ENCODE measurements at places on chromosomes 2 and 18.

GRCh38 chr2:165203689-165204559 lies at the start of gene SCN3A:
TSS of gene SCN3A (minus strand) at chr2:165204050. CDS start at chr2:165176394, 27,656 bp downstream.
- no peak for DNase-seq

DNA sequence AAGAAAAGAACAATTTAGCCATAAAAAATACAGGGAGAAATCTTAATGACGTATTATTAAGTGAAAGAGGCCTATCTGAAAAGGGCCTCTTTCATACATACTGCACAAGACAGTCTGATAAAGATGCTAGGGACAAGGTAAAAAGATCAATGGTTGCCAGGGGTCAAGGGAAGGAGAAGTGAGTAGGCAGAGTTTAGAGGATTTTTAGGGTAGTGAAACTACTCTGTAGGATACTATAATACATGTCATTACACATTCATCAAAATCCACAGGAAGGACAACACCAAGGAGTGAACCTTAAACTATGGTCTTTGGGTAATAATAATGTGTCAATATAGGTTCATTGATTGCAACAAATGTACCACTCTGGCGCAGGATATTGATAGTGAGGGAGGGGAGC lies 289.3 kb downstream of the FSIP2 start:
- DNase-seq = no peak

GRCh38 chr18:48832938-48833700 lies 117.6 kb downstream of the SMAD7 start:
- no peak for DNase-seq

DNA sequence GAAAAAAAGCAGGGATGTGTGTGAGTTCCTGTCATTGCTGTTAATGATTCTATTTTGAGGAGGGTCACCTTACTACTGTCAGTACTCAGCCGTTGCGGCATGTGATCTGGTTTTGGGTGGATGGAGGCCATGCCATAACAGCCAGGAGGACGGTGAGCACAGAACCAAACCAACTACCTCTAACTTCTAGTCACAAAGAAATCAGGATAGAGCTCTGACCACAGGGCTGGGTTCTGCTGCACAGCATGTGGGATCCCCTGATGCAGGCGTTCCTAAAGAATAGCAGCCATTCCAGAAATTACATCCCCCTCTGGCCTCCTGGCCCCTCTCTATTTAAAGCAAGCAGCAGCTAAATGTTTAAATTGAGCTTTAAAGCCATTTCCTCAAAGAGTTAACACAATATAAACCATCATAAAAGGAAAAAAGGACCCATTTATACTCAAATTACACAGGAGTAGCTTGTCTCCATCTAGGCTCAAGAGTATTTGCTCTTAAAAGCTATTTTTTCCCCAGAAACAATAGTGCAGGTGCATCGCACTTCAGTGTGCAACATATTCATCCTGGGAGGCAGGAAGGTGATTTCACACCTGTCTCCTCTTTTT lies 786.4 kb downstream of the RNF144A start:
- no peak for DNase-seq
